ENCODE measurements at places on chromosomes 3 and 15.
A peak's percentile ranks its signal among the peaks of the same experiment; 100 is the strongest.

GRCh38 chr15:30962079-30962478 is 29.3 kb downstream of the MTMR10 start:
- no peak for DNase-seq

DNA sequence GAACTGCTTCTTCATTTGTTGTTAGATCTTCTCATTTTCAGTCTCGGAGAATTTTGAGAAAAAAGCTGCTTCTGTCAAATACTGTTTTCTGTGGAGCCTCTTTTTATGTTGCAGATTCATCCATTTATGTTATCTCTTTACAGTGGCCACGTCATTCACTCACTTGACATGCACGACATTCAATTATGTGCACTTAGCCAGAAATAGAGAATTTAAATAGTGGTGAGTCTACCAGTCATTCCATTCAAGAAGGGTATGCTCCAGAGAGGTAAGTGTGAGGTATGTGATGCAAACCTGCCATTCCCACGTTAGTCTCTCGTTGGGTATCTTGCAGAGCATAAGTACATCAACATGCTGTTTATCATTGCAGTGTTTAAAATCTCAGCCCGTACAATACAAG is 9.8 kb downstream of the ARPP19 start:
- DNase-seq: no peak

- no peak for DNase-seq
Measured at GRCh38 chr15:90422936-90423335, 34.9 kb downstream of the IQGAP1 start.

GRCh38 chr3:180457225-180457624 is 144.7 kb upstream of the TTC14 start:
- DNase-seq: no peak

DNA sequence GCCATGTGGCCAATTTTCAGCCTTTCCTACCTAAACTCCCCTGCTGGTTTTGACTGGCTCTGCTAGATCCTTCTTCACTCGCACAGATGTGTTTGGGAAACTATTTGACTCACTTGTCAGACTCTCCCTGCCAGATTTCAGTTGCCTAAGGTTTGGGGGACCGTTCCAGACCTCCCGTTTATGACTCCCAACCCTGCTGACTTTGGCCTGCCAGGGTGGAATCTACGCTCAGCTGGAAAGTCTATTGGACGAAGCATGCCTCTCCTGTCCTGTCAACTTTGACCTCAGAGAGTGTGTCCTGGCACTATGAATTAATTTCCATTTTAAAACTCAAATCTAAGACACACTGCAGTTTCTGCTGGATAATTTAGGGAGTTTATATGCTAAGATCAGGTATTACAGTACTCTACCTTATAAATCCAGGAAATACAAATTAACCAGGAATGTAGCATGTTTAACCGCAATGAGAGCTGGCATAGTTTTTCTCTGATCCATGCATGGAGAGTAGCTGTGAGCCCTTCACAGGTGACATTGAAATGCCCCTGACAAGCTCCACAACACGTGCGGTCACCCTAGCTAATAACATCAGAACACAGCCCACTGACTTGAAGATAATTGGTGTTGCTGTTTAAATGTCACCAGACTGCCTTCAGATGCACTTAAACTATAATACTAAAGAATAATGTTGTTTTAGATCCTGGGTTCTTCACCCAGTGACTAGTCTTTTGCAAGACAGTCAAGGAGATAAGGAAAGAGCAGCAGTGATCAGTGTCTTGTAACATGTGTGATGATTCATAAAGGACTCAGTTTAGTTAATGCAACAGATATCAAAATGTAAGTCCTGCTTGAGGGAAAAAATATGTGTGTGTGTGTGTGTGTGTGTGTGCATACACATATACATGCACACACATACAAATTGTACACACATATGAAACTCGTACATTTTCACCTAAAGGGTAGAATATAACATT is 223.0 kb upstream of the MCTP2 start:
- DNase-seq: no peak

- no peak for DNase-seq
Measured at GRCh38 chr3:3133500-3133899, 6.8 kb downstream of the TRNT1 start.

DNA sequence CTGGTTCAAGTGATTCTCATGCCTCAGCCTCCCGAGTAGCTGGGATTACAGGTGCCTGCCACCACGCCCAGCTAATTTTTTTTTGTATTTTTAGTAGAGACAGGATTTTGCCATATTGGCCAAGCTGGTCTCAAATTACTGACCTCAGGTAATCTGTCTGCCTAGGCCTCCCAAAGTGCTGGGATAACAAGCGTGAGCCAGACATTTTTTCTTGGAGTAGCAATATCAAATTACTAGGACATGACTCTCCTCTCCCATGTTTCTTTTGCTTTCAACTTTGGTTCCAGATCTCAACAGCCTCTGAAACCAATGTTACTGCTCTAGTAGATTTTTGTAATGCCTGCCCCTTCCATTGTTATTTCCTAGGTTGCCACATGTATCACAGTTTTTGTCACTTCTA is 462.0 kb downstream of the GBE1 start:
- no peak for DNase-seq

- DNase-seq: no peak
Measured at GRCh38 chr3:150385296-150386242, 22.5 kb upstream of the TSC22D2 start.

- DNase-seq: no peak
Measured at GRCh38 chr3:136114421-136114820, 81.7 kb downstream of the MSL2 start.

- DNase-seq: no peak
Measured at GRCh38 chr15:93417156-93417555, 328.1 kb upstream of the RGMA start.

DNA sequence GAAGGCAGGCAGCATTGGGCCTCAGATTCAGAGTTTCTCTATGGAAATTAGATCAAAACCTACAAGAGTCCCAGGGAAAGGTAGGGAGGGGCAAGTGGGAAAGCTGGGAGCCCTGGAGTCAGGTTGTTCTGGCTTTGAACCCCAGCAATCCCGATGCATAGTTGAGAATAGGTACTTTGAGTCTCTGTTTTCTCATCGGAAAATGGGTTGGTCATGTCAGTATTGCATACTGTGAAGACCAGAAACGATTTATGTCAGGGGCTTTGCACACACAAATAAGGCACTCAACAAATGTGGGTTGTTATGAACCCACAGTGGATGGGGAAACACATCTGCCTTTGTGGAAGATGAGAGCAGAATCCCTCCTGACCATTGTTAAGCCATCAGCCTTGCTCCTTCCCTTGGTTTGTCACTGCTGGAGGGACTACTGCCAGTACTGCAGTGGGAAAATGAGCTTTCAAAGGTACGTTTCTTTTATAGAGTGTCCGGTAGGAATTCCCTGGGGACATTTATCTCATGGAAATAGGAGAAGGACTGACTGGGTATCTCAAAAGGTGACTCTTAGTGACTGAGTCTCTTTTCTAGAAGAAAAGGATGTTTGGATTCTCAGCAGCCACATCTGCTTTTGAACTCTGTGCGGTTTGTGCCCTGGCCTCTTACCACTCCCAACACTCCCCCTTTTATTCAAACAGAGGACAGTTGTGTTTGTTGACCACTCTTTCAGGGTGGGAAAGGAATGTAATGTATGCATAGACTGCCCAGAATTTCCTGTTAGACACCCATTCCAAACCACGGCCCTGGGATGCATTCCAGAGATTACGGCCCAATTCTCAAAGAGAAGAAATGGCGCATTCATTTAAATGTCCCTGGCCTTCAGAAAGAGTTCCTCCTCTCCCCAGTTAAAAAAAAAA is 54.6 kb upstream of the VILL start:
- DNase-seq: peak; percentile 98

DNA sequence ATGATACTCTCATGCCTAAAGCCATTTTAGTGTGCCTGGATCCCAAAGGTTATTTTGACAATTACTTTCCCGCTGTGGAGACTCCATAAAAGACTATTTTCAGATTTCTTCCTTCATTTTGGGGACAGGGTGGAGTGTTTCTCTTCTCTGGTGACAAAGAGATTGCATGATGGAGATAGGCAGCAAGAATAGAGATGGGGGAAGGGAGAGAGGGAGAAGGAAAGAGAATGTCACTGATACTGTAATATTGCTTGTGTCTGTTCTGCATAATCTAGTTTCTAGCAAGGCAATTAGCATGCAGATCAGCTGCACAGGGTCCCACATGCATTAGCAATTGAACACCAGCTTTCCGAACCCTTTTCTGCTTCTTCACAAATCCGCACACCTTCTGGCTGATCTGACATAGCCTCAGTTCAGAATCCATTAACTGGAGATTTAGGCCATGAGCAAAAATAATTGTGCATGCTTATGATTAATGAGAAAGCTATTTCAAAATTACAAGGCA is 222.4 kb downstream of the OXSM start:
- DNase-seq: no peak

DNA sequence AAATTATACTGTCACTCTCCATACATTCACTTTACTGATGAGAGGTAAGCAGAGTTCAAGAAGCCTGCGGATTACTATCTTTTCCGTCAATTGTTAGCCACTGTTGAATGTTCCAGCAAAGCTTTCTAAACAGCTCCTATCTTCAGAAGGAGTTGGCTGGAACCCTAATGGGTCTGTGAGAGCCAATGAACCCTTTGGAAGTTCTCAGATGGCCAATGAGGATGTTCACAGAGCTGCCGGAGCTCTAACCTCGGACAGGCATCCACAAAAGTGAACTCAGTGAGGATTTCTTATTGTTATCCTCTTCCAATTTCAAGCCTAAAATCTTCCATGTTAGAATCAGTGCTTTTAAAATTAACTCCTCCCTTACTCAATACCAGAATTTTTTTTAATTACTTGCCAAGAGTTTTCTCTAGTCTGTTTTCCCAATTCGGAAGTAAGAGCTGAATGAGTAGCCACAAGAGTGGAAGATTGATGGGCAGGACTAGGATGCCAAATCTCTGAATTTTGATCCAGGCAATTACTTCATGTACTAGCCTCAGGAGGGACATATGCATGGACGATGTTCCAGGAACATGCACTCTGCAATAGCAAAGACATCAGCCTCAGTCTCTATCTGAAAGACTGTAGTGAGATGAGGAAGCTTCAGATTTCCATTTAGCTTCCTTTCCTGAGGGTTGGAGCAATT is 78.1 kb downstream of the AGBL1 start:
- no peak for DNase-seq

- no peak for DNase-seq
Measured at GRCh38 chr3:45560281-45560971, 34.1 kb upstream of the LIMD1 start.

All from HS-27A (cell line).